ENCODE measurements at places on chromosomes 6 and 20. TPM values are rescaled to one million over a fixed set of nuclear protein-coding genes. Genes with fewer than 3 reads are reported as not detected.

Gene ANKRD6
- 2.8 TPM for total RNA-seq

Gene PLAGL1
- 15.9 TPM for total RNA-seq

- H3K27ac ChIP-seq = no peak overlapping the region
- H3K4me3 ChIP-seq = no peak overlapping the region
- H3K27me3 ChIP-seq = no peaks in the 10 kb centered on the region
- peaks cover 7% of the 10 kb centered on the region for H3K4me1 ChIP-seq
These were observed 48.0 kb downstream of the CDH26 start for GRCh38 chr20:60006261-60006660.

GRCh38 chr6:115544765-115545671, 515.7 kb downstream of the FRK start:
- no peak for DNase-seq
- H3K4me3 ChIP-seq = no peak overlapping the region
- H3K27ac ChIP-seq = no peak overlapping the region
- no peaks in the 10 kb centered on the region for H3K36me3 ChIP-seq

DNA sequence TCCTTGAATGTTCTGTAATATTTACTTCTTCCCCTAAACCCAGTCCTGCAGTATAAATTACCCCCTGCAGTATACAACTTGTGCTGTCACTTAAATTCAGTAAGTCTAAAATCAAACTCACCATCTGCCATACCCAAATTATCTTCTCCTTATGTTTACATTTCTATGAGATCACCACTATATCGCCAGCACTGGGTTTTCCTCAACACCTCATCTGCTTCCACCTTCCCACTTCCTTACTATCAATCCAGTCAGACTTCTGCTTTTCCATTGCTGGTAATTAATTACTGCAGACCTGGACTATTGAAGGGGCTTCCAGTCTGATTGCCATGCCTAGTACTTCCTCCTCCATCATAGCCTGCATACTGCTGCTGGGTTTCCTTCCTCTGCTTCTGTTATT, 15.2 kb downstream of the EFHC1 start:
- no peak overlapping the region for H3K27ac ChIP-seq
- no peaks in the 10 kb centered on the region for H3K27me3 ChIP-seq
- no peak overlapping the region for H3K4me3 ChIP-seq
- peaks cover 4% of the 10 kb centered on the region for H3K4me1 ChIP-seq
- H3K36me3 ChIP-seq = no peaks in the 10 kb centered on the region
- no peak for DNase-seq

- H3K4me3 ChIP-seq = no peak overlapping the region
- H3K36me3 ChIP-seq = peaks cover 36% of the 10 kb centered on the region
- peak; percentile 41 for DNase-seq
These were observed 87.5 kb downstream of the SYNJ2 start for GRCh38 chr6:158068893-158069799.

- H3K27me3 ChIP-seq = no peaks in the 10 kb centered on the region
- H3K4me3 ChIP-seq = no peak overlapping the region
- H3K27ac ChIP-seq = no peak overlapping the region
- H3K36me3 ChIP-seq = peaks cover 62% of the 10 kb centered on the region
These were observed 113.3 kb downstream of the TASP1 start for GRCh38 chr20:13525225-13525940.

DNA sequence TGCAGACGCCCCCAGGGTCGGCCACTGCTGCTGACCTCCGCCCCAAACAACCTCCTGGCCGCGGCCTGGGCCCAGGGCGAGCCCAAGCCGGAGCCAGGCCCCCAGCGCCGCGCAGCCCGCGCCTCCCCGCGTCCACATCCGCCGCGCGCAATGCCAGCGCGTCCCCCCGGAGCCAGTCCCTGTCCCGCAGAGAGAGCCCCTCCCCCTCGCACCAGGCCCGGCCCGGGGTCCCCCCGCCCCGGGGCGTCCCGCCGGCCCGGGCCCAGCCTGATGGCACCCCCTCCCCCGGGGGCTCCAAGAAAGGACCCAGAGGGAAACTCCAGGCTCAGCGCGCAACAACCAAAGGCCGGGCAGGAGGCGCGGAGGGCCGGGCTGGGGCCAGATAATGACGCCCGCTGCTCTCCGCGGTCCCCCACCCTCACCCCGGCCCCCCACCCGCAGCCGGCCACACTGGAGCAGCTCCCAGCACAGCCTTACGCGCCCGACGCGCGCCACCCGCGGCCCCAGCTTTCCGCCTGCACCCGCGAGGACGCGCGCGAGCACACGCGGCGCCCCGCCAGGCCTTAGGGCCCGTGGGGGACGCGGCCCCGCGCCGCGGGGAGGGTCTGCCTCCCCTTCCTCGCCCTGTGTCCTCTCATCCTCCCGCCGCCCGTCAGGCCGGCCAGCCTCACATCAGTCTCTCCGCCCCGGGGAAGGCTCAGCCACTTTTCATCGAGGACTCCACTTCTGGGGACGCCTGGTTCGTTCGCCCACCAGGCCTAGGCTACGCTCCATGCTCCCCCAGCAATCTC, 12.9 kb upstream of the SLC22A7 start:
- H3K36me3 ChIP-seq = no peaks in the 10 kb centered on the region
- H3K4me3 ChIP-seq = no peak overlapping the region
- DNase-seq = no peak
- H3K27ac ChIP-seq = no peak overlapping the region
- no peaks in the 10 kb centered on the region for H3K4me1 ChIP-seq

- H3K4me1 ChIP-seq = peaks cover 26% of the 10 kb centered on the region
- H3K36me3 ChIP-seq = no peaks in the 10 kb centered on the region
- peak overlapping the region; percentile 90 for H3K27ac ChIP-seq
These were observed 36.2 kb upstream of the MRPS18A start for GRCh38 chr6:43723737-43724295.

Gene AGPAT4
- total RNA-seq = 5.0 TPM

Gene CDH26
- total RNA-seq = 0.88 TPM

GRCh38 chr20:18879262-18879661, 65.7 kb downstream of the SCP2D1 start:
- peaks cover 6% of the 10 kb centered on the region for H3K27me3 ChIP-seq
- DNase-seq = no peak
- H3K27ac ChIP-seq = no peak overlapping the region
- H3K4me3 ChIP-seq = no peak overlapping the region
- H3K36me3 ChIP-seq = no peaks in the 10 kb centered on the region
- H3K4me1 ChIP-seq = no peaks in the 10 kb centered on the region

GRCh38 chr6:40932366-40932765, 106.7 kb downstream of the UNC5CL start:
- H3K36me3 ChIP-seq = no peaks in the 10 kb centered on the region
- no peak overlapping the region for H3K27ac ChIP-seq
- no peaks in the 10 kb centered on the region for H3K4me1 ChIP-seq
- DNase-seq = no peak
- no peak overlapping the region for H3K4me3 ChIP-seq

DNA sequence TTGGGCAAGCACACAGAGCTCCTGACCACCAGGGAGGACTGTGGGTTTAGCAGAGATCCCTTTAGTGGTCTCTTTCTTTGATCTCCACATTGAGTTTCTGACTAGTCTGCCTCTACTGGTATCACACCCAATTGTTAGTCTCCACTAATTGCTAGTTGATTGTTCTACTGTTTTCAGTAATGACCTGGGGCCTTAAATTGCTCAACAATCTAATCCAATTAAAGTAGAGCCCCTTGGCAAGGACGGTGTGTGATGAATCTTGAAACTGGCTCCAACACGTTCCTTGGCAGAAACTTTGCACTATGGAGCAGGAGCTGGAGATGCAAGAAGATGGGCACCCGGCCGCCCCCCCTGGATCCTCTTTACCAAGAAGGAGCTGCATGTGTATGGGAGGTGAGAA, 12.3 kb downstream of the FAM50B start:
- no peak overlapping the region for H3K4me3 ChIP-seq
- DNase-seq = no peak
- no peak overlapping the region for H3K27ac ChIP-seq
- peaks cover 12% of the 10 kb centered on the region for H3K27me3 ChIP-seq
- no peaks in the 10 kb centered on the region for H3K36me3 ChIP-seq

GRCh38 chr6:1135726-1136414, 176.0 kb upstream of the FOXQ1 start:
- H3K27ac ChIP-seq = no peak overlapping the region
- no peaks in the 10 kb centered on the region for H3K4me1 ChIP-seq
- DNase-seq = no peak
- peaks cover 25% of the 10 kb centered on the region for H3K27me3 ChIP-seq
- no peaks in the 10 kb centered on the region for H3K36me3 ChIP-seq

DNA sequence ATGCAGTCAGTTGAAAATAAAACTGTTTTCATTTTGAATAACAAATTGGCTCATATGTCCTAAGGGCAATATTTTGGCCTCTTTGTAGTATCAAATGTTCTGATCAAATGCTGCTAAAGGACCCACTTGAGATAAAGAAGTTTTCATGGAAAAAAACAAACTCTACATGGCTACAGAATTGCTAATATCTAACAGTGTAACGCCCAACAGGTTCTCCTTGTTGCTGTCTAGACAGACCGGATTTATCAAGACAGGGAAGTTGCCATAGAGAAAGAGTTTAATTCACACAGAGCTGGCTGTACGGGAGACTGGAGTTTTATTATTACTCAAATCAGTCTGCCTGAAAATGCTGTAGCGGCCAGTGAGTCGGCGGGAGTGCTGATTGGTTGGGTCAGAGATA, 19.4 kb upstream of the MAN1A1 start:
- H3K27me3 ChIP-seq = no peaks in the 10 kb centered on the region
- no peaks in the 10 kb centered on the region for H3K4me1 ChIP-seq
- H3K27ac ChIP-seq = no peak overlapping the region
- H3K36me3 ChIP-seq = peaks cover 12% of the 10 kb centered on the region

DNA sequence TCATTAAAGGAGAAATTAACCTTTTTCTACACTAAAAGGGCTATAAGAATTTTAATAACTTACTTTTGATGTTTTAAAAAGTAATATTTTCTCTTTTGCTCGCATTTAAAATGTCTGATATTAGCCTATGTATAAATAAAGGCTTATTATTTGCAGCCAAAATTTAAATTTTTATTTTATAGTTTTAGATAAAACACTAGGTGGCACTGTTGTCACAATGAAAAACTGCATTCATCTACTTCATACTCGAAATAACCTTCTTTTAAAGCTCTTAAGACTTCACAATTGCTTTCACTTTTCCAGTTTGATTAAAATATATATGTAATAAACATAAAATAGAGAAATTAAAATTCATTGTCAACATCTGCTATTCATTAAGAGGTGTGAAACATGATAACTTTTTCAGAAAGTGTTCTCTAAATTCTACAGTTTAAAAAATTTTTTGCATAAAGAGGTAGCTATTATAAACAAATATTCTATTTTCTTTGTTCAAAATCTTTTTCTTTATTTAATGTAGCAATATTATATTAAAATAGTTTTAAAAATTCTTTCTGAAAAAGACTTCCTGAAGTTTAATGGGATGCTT, 78.8 kb upstream of the DEFB112 start:
- no peak overlapping the region for H3K4me3 ChIP-seq
- DNase-seq = no peak
- H3K4me1 ChIP-seq = no peaks in the 10 kb centered on the region
- no peak overlapping the region for H3K27ac ChIP-seq
- H3K36me3 ChIP-seq = no peaks in the 10 kb centered on the region

GRCh38 chr6:29424575-29424974, 9.8 kb downstream of the OR12D1 start:
- peaks cover 8% of the 10 kb centered on the region for H3K4me1 ChIP-seq
- no peak overlapping the region for H3K4me3 ChIP-seq
- H3K27me3 ChIP-seq = peaks cover 46% of the 10 kb centered on the region

GRCh38 chr6:117938311-117938995, 31.4 kb downstream of the SLC35F1 start:
- no peak for DNase-seq
- no peaks in the 10 kb centered on the region for H3K36me3 ChIP-seq
- H3K4me3 ChIP-seq = no peak overlapping the region
- no peaks in the 10 kb centered on the region for H3K4me1 ChIP-seq
- no peak overlapping the region for H3K27ac ChIP-seq

DNA sequence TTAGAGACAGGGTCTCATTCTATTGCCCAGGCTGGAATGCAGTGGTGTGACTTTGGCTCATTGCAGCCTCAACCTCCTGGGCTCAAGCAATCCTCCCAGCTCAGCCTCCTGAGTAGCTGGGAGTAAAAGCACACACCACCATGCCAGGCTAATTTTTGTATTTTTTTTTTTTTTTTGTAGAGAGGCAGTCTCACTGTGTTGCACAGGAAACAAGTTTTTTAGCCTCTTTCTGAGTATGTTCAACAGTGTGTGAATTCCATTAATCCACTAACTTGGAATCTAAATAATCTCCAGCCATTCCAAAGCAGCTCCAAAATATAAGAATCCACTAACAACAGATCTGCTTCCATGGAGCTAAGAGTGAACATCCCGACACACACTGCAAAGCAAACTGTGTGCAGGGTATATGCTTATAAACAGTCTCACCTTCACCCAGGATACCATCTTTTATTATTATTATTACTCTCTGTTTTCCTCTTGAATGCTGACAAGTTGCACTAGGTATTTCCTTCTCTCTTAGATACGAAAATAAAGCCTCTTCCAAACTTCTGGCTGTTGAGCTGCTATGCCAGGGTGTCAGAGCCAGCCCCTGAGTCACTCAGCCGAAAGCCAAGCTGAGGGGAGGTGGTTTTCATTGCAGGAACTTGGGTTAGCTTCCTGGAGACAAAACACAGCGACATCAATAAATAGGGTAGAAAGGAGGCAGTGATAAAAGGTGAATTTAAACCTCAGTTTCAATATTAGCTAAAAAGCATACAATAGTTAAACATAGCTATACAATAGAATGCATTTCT, 264.9 kb downstream of the HIVEP2 start:
- H3K27ac ChIP-seq = no peak overlapping the region
- no peak overlapping the region for H3K4me3 ChIP-seq
- H3K36me3 ChIP-seq = no peaks in the 10 kb centered on the region
- no peaks in the 10 kb centered on the region for H3K27me3 ChIP-seq
- DNase-seq = peak; percentile 61

Gene TBX18
- not detected for total RNA-seq

- peak; percentile 57 for DNase-seq
- H3K4me3 ChIP-seq = peak within 1 kb of the TSS; percentile 79
- peaks cover 4% of the 10 kb centered on the region for H3K27me3 ChIP-seq
- peak within 1 kb of the TSS; percentile 84 for H3K27ac ChIP-seq
- H3K4me1 ChIP-seq = peaks cover 33% of the 10 kb centered on the region
- peaks cover 6% of the 10 kb centered on the region for H3K36me3 ChIP-seq
These were observed at the start of gene HLA-DPA1 for GRCh38 chr6:33073431-33073871. Gene HLA-DPA1, minus strand, starts transcription at chr6:33073649.

DNA sequence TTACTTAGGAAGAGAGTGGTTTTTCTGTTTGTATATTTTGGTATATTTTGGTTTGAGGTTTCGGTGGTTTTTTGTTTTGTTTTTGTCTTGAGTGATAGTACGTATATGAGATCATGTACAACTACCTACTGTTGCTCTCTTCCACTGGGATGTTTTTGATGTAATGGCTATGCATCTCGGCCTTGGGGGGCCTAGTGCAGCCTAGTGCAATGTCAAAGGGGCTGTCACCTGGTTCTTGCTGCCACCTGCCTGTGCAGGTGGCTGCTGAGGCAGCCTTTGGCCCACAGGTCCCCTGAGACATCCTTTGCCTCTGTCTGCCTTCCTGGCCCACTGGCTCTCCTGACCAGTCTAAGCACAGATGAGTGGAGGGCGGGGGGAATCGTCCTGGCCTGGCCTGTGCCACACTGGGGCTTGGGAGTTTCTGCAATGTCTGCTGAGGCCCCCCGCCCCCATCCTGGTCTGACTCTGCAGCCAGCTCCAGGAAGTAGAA, 546.6 kb downstream of the CD83 start:
- H3K4me1 ChIP-seq = peaks cover 28% of the 10 kb centered on the region
- H3K4me3 ChIP-seq = no peak overlapping the region

Data from activated CD4-positive, alpha-beta T cell treated with anti-CD3 and anti-CD28 coated beads for 36 hours (primary cell).